Cardiac fibroblast (primary cell): ENCODE measurements at places on chromosomes 1 and 21.

GRCh38 chr1:34839526-34840305 is 19.8 kb downstream of the SMIM12 start:
- DNase-seq = no peak

GRCh38 chr1:10657088-10657847 is 139.2 kb downstream of the CASZ1 start:
- DNase-seq = no peak

DNA sequence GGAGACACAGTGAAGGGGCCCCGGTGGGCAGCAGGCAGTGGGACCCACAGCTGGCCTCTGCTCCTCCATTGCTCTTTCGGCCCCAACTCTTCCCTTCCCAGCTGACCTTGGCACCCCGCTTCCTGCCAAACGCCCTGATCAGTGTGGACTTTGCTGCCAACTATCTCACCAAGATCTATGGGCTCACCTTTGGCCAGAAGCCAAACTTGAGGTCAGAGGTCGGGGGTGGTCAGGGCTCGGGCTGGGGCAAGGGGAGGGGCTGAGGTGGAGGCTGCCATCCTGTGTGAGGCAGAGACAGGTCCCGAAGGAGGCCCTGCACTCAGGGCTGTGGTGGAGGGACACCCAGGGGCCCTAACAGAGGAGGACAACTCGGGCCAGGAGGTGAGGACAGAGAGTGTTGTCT is 13.7 kb downstream of the PODN start:
- DNase-seq = no peak

GRCh38 chr21:43277481-43278351 is 108.9 kb downstream of the CRYAA start:
- no peak for DNase-seq

DNA sequence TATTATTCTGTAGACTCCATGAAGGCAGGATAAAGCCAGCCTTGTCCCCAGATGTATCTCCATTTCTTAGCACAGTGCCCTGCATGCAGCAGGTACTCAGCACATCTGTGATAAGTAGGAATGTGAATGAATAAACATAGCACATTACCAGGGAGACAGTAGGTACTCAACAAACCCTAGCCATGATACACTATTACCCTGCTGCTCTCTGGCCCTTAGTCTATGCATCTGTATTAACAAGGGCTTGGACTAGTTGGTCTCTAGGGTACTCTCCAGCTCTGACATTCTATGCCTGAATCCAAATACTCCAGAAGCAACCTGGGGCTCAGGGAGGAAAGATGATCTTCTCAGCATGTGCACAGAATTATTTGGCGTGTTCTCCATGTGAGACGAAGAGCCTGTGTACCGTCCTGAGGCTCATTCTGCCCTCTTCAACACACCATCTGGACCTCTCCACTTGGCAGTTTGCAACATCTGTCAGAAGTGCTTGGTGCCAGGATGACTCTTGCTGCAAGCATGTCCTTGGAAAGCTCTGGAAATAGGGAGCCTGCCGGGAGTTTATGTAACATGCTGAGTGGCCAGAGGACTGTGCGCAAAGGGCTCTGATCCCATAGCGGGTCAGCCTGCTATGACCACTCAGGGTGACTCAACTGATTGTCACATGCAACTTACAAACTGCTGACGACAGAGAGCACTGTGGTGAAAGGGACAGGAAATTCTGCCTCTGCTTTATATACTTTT is 228.2 kb upstream of the USP24 start:
- peak; percentile 100 for DNase-seq

GRCh38 chr21:41367301-41367944 is 5.6 kb downstream of the MX2 start:
- no peak for DNase-seq

- no peak for DNase-seq
These were observed 20.3 kb downstream of the MECR start for GRCh38 chr1:29210278-29211085.

- DNase-seq = peak; percentile 29
These were observed 49.9 kb downstream of the DMRTB1 start for GRCh38 chr1:53508991-53509666.

DNA sequence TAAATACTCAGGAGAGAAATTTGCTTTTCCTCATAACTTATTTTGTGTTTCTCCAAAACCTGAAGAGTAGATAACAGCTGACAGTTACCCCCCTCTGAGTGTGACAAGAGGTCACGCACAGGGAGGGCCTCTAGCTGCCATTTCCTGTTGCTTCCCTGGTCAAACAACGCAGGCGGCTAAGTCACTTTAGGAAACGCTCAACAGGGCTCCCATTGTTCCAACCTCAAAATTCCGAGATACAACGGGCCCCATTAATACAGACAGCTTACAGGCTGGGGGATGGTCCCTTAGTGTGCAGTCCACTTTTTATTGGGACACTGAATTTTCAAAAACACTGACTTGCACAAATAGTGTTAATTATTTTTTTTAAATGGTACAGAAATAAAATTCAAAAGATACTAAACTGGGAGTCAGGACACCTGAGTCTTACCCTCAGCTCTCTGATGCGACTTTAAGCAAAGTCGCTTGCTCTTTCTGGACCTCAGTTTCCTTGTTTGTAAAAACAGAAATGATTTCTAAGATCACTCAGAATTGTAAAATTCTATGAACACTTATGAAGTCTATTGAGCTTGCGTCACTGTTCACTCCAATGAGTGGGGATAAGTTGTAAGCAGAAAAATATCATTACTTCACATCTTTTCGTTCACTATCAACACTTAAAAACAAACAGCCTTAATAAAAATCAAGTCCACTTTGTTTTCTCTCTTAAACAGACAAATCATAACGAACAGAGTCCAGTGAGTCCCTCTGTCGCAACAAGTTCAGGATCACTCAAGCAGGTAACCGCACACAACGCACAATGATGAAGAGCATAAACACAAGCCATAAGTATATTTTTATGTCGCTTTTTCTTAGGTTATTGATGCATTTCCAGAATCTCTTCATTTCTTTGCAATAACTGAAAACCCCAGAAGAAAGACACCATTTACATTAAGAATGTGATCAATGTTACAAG is 13.5 kb downstream of the LZIC start:
- no peak for DNase-seq

- no peak for DNase-seq
These were observed 1371.0 kb downstream of the KCNT2 start for GRCh38 chr1:195236991-195237889.

DNA sequence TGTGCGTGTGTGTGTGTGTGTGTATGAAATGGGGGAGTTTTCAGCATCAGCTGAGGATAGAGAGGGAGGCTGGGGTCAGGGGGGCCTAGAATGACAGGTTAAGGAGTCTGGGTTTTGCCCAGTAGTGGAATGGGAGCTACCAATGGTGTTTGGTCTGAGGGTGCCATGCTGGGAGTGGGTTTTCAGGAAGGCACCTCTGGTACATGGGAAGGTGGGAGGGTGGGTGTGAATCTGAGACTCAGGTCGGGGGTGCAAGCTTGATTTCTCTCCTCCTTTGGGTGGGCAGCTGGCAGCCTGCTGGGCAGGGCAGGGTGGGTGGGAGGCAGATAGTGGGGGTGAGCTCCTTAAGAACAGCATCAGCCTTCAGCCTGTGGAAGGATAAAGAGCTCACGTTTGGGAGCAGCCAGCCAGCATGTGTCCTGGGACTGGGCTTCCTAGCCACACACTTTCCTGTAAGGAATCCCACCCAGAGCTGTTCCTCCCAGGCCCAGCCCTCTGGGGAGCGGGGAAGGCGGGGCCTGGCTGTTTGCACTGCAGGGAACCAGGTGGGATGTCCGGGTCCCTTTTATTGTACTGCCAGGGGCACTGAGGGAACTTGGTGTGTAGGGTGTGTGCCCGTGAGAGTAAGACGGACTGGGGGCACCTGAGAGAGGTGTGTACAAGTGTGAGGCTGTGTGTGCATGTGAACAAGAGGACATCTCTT is 152.8 kb downstream of the FOXD2 start:
- no peak for DNase-seq

DNA sequence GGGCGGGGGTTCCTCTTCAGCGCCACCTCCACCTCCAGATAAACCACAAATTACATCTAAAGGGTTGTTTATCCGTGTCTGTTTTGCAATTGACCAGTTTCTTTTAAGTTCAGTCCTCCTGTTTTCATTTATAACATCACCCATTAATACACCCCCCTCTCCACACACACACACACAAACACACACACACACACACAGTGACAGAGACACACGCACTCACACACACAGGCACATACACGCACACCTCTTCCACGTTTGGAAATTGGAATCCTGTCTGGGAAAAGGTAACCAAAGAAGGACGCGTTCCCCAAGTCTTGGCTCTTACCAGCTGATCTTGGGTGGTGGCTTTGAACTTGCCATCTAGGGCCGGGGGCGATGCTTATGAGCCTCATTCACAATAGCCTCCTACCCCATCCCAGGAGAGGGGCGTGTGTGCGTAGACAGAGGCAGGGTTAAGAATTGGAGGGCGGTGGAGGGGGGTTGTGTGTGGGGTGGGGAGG is 442 bp upstream of the CSMD2 start:
- peak; percentile 1 for DNase-seq

DNA sequence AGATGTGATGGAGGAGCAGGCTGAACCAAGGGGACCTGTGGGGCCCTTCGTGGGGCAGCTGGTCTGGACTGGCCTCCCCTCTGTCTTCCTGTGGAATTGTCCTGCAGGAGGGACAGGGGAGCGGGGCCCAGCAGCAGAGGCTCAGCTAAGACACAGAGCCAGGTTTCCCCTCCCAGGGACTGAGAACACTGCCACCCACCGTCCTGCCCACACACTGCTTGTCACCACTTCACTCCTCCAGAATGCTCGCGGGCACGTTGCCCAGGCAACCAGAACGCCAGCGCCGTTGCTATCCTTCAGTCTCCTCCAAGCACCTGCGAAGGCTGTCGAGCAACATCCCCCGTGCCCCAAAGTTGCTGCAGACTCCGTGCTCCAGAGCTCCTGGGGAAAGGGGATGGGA is 46.4 kb downstream of the AJAP1 start:
- no peak for DNase-seq

DNA sequence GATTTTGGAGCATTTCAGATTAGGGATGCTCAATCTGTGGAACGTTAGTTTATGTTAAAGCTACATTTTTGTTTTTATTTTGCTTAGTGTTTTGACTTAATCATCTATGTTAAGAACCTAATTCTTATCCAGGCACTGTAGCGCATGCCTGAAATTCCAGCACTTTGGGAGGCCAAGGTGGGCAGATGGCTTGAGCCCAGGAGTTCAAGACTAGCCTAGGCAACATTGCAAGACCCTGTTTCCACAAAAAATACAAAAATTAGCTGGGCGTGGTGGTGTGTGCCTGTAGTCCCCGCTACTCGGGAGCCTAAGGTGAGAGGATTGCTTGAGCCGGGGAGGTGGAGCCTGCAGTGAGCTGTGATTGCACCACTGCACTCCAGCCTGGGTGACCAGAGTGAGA is 23.4 kb downstream of the FNBP1L start:
- no peak for DNase-seq
